ENCODE measurements at places on chromosomes 11 and 22. TPM values are rescaled to one million over a fixed set of nuclear protein-coding genes. Genes with fewer than 3 reads are reported as not detected.

OR8D1 gene
- polyA plus RNA-seq = not detected

TMEM223 gene
- polyA plus RNA-seq = 19.9 TPM

APOA5 gene
- polyA plus RNA-seq = 4.7 TPM

TSSK2 gene
- polyA plus RNA-seq = not detected

MS4A7 gene
- polyA plus RNA-seq = 22.1 TPM

SWAP70 gene
- polyA plus RNA-seq = 6.0 TPM

LARGE2 gene
- 17.1 TPM for polyA plus RNA-seq

LIF gene
- 0.60 TPM for polyA plus RNA-seq

SCGB2A2 gene
- not detected for polyA plus RNA-seq

SHANK3 gene
- 80.5 TPM for polyA plus RNA-seq

SLC25A17 gene
- 9.4 TPM for polyA plus RNA-seq

DNAJB7 gene
- not detected for polyA plus RNA-seq

OR6T1 gene
- polyA plus RNA-seq = not detected

NTM gene
- 2.2 TPM for polyA plus RNA-seq

CYB5R2 gene
- 10.4 TPM for polyA plus RNA-seq

ZNF70 gene
- 1.3 TPM for polyA plus RNA-seq

CD248 gene
- polyA plus RNA-seq = 22.3 TPM

ASRGL1 gene
- 14.4 TPM for polyA plus RNA-seq

MYEOV gene
- polyA plus RNA-seq = 15.9 TPM

PAX6 gene
- 4.2 TPM for polyA plus RNA-seq

DGCR6 gene
- 1.5 TPM for polyA plus RNA-seq

NXPE2 gene
- polyA plus RNA-seq = not detected

XNDC1N gene
- polyA plus RNA-seq = 2.2 TPM

APLNR gene
- 0.34 TPM for polyA plus RNA-seq

MMP8 gene
- polyA plus RNA-seq = 0.40 TPM

OR51E1 gene
- polyA plus RNA-seq = 2.7 TPM

PLA2G3 gene
- not detected for polyA plus RNA-seq

Data from adipose tissue (tissue), 3 donors.